NCI-H1930 (cell line): ENCODE measurements at places on chromosomes 2 and 18.

GRCh38 chr2:70655786-70656185 lies 102.2 kb upstream of the TGFA start:
- no peak for DNase-seq

DNA sequence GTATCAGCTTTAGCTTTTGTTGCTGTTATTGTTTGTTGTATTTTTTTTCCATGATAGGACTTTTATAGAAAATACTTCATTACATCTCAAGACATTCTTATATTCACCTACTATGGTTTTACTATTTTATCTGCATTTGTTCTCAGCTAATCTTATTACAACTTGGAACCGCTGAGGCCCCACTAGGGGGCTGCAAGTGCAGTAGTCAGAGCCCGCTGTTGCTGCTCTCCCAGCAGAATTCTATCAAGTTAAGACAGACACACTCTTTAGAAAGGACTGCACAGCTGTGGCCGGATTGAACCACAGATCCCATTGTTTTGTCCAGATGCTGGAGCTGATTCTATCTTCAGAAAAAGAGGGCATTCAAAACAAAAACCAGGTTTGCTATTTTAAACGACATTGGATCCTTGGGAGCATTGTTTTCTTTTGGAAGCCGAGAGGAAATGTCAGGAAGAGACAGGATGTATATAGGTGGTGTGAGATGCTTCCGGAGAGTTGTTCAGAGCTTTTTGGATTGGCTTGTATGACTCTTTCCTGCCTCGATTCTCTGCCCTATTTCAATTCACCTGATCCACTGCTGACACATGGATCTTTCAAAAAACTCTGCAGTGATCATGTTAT lies 105.7 kb upstream of the GAREM1 start:
- no peak for DNase-seq

DNA sequence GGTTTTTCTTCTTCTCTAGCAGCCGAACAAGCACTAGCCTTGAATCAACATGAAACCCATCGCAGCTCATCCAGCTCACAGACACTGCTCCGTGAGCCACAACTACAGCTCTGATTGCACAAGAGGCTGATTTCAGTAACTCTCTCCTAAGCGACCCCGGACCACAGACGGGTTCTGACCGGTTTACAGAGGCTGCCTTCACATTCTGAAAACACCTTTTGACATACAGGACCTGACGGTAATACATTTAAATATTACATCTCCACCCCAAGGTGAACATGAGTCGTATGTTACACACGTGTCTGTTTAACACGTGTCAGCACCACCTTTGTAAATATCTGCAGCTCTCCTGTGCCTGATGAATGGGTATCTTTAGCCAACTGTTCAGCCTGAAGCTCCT lies 120.7 kb downstream of the TMEM18 start:
- no peak for DNase-seq

- no peak for DNase-seq
Observed at GRCh38 chr2:61700464-61700863, 153.4 kb downstream of the FAM161A start.

DNA sequence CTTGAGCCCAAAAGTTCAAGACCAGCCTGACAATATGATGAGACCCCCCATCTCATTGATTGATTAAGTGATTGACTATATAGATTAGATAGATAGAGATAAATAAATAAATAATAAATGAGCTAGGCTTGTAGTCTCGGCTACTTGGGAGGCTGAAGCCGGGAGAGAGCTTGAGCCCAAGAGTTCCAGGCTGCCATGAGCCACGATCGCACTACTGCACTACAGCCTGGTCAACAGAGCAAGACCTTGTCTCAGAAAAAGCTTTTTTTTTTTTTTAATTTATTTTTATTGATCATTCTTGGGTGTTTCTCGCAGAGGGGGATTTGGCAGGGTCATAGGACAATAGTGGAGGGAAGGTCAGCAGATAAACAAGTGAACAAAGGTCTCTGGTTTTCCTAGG lies 12.4 kb downstream of the EIPR1 start:
- DNase-seq: no peak

- DNase-seq: no peak
Observed at GRCh38 chr2:120630031-120630701, 105.5 kb upstream of the GLI2 start.

DNA sequence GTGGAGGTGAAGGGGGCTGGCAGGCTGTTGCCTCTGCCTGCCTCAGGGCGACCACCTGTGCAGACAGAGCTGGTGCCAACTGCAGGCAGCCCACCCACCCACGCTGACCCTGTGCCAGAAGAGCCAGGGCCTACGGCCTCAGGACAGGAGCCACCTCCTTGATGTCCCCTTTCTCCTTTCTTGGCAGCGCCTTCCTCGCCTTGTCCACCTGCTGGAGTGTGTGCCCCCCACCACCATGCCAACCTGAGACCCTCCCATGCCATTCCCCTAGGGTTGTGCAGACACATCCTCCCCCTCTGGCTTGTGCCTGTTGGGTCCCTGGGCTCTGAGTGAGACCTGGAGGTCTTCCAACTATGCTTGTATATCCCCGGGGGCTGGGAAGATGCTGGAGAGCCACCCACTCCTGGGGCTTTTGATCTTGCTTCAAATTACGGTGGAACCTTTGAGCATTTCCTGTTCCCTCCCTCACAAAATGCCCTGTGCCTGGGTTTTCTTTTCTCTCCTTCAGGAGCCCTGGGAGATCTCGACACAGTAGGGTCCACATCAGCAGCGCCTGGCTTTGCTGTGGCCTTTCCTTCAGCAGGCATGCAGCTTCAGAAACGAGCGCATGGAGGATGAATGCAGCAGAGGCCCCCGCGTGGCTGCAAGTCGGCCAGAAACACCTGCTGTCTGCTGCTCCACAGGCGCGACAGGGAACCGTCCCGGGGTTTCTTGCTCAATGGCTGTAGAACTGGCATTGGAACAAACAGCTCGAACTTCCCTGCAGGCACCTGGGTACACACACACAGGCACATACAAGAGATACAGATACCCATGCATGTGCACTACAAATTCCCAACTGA lies 65.9 kb upstream of the SH3RF3 start:
- DNase-seq: no peak

DNA sequence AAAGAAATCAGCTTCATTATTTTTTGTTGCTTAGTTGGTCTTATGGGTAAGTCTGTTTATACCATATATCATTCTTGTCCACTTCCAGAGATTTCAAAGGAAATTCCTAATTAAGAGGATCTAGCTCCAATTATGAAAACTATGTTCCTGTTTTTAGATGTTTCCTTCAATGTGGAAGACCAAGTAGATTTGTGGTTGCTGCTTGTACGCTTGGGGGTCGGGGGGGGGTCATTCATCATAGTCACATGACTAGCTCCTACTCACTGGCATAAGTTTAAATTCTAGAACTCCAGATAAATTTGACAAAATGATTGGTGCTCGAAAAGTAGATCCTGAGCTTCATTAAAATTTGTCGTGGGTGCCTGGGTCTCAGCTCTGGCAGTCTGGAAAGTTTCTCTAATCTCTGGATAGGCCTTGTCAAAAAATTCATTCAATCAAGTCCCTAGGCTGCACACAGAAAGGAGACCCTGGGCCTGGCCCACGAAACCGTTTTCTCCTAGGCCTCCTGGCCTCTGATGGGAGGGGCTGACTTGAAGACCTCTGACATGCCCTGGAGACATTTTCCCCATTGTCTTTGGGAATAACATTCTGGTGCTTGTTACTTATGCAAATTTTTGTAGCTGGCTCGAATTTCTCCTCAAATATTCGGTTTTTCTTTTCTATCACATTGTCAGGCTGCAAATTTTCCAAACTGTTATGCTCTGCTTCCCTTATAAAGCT lies 62.5 kb downstream of the MEP1B start:
- DNase-seq: no peak

GRCh38 chr2:190318931-190319554 lies 583 bp downstream of the HIBCH start:
- no peak for DNase-seq

DNA sequence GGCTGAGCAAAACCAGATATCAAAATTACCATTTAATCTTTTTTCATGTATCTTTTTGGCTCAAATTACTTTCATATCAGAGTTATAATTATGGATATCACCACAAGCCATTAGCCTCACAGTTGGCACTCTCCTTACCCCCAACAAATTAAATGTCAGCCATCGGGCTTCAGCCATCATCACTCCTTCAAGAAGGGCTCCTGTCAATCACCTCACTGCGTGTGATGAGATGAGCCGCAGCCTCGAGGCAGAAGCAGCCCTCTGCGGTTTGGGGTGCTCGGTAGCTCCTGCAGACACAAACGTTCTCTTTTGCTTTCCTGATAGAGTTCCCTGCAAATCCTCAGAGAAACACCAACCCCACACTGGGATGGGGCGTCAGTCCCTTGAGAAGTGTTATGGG lies 94.1 kb downstream of the DNER start:
- DNase-seq: no peak

DNA sequence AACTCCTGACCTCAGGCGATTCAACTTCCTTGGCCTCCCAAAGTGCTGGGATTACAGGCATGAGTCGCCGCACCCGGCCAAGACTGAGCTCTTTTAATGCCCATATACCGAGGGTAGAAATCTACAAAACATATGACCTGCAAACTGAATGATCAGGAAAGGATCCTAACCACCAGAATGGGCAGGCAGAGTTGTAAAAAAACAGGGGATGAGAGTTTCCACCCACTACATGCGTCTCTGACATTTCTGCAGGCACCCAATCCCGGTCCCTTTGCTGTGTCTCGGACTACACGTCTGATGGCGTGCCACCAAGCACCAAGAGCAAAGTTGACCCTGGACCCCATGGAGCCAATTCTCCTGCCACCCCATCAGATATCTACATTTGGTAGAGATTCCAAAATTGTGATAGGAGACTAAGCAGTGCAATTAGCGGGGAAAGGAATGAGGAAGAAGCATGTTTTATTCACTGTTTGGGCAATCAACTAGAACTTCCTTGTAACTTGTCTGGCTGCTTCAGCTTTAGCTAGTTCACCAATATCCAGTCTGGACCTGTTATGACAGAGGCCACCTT lies 74.1 kb downstream of the ATP8B1 start:
- no peak for DNase-seq

GRCh38 chr2:58539973-58540372 lies 298.8 kb upstream of the FANCL start:
- DNase-seq: no peak

GRCh38 chr2:101623031-101623521 lies 74.4 kb upstream of the MAP4K4 start:
- DNase-seq: no peak
